Stimulated activated CD4-positive, alpha-beta T cell treated with anti-CD3 and anti-CD28 coated beads, TNF-alpha, amount 100 ng/mL, for 1 hour (primary cell): ENCODE measurements at places on chromosomes 5 and 9.

DNA sequence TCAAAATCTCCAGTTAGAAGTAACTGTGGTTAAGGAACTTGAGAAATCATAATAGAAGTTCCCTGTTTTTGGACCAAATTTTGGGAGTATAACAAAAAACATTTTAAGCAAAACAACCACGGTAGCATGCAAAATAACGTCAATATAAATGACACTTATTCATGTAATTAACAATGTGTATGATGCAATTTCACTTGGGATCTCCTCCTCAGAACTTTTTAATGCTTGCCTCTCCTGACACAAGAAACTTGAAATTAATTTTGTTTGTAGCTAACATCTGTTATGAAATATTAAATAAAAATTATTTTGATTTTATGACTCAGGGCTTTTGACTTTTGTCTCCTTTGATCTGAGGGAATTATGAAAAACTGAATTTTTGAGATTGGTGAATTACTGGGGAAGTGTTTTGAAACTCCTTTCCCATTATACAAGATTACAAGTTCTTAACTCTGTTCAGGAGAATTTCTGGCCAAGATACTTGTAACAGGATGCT is 149.7 kb downstream of the ATP10B start:
- DNase-seq = no peak

- no peak for DNase-seq
These were observed 17.4 kb downstream of the LMNB1 start for GRCh38 chr5:126794157-126794828.

DNA sequence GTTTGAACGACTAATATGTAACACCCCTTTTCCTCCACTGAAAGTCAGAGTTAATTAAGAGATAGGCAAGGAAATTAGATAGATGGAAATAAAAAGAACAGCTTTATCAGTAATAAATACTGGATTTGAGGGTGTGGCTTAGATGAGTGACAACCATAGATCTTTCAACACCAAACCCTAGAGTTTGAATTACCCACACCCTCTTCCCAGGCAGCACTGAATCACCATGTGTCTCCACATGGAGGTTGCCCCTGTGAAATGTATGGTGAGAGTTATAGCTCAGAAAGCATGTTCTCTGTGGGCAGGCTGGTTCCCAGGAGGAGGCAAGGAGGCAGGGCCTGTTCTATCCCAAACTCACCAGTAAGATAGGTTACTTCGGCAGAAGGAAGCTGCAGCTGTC is 69.7 kb downstream of the TMEM174 start:
- no peak for DNase-seq

GRCh38 chr5:149024477-149024876 is 38.4 kb downstream of the SH3TC2 start:
- DNase-seq = no peak

GRCh38 chr9:96607971-96608370 is 11.7 kb downstream of the CDC14B start:
- no peak for DNase-seq

DNA sequence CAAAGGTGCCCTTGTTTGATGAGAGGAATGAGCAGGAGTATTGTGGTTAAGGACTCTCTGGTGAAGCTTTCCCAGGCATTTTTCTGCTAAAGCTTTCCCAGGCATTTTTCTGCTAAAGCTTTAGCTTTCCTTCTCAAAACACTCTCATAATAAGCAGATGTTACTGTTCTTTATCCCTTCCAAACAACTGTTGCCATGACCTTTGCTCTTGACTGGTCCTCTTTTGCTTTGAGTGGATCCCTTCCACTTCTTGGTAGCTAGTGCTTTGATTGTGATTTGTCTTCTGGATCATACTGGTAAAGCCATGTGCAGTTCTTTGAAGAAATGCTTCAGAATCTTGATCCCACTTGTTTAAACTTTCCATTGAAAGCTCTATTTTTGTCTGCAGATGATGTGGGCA is 85.8 kb downstream of the GPBP1 start:
- no peak for DNase-seq

DNA sequence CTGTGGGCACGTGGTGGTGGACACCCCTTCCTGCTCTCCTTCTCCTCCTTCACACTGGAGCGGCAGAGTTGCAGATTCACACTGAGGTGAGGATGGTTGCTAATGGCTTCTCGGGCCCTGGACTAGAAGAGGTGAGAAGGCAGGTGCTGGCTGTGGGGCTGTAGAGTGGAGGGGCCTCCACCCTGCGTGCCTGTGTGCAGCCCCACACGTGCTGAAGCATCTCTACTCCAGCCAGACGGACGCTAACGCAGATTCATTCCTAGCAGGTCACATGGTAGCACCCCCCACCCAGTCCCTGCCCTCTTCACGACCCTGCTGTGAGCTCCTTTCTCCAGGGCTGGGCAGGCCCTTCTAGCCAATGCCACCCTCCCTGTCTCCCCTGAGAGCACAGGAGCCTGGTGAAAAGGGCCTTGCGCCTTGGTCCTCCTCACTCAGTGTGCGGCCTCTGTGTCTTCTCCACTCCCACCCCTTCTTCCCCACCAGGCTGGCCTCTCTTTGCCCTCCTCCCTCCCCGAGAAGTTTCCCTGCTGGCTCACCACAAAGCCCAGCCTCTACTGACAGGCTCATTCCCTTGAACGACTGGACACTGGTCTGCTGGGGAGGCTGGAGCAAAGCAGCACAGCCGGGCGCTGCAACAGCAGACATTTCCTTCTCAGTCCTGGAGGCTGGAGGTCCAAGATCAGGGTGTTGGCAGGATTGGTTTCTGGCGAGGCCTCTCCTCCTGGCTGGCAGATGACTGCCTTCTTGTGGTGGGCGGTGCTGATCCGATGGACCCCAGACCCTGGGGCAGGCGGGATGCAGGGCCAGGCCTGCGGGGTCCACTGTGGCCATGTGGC is 14.2 kb downstream of the CACNA1B start:
- DNase-seq = no peak

GRCh38 chr9:5698004-5698403 is 69.1 kb downstream of the RIC1 start:
- DNase-seq = no peak

DNA sequence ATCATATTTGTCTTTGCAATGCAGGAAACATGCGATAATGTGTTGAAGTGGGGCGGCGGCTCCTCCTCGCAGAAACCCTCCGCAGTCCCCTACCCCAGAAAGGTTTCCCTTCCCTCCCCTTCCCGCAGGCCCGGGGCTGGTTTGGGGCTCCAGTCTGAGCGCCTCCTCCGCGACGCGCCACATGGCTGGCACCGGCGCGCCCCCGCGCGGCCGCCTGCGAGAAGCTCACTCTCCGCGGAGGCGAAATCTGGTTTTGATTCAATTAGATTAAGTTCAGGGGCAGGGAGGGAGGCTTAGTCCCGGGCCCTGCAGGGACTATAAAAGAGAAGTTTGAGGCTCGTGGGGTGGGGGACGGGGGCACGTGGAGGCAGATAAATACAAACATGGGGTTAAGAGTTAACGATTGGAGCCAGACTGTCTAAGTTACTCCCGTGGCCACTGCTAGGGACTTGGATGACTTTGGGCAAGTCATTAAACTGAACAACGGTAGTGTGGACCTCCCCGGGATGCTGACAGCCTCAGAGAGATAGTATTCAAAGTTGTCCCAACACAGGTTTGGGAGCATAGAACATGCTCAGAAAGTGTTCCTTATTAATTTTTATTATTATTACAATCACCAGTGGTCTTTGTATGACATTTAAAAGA is 69.4 kb downstream of the MSX2 start:
- DNase-seq = peak; percentile 3

- no peak for DNase-seq
These were observed 265.8 kb downstream of the ADAMTSL1 start for GRCh38 chr9:18739641-18740318.

DNA sequence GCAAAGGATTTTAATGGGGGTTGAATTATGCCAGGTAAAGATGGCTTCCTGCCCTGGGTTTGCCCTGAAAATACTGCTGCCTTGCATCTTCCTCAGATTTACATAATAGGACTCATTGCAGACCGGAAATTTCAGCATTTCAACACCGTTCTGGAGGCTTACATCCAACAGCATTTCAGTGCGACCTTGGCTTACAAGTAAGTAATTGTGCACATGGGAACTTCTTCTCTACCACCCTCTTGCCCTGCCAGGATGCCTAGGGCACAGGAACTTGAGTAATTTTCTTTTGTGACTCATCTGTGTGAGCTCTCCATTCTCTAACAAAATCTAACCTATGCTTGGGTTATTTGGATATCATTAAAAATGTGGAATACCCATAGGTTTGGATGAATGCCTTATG is 80.2 kb downstream of the DOCK2 start:
- DNase-seq = no peak

GRCh38 chr9:3946840-3947587 is 352.9 kb downstream of the GLIS3 start:
- no peak for DNase-seq

- DNase-seq = no peak
These were observed 246.8 kb downstream of the SAXO1 start for GRCh38 chr9:18786196-18786595.

- DNase-seq = no peak
These were observed 229.1 kb downstream of the PSAT1 start for GRCh38 chr9:78525986-78526560.

DNA sequence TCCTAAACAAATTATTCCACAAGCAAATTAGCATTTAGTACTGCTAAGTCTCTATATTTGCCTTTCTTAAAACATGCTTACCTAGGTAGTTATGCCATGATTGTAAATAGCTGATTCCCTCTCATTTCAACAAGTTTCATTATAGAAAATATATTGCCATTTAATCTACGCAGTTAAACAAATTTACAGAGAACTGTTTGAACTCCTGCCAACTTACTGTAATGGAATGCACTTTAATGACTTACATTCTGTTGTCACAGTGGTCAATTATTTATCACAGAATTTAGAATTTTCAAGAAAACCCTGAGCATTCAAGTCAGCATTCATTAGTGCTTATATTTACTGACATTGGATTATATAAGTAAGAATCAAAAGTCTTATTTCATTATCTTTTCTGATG is 19.6 kb downstream of the SLC38A9 start:
- DNase-seq = no peak

- DNase-seq = no peak
These were observed 13.9 kb upstream of the OSMR start for GRCh38 chr5:38831909-38832308.

- DNase-seq = no peak
These were observed 126.1 kb upstream of the PAPPA start for GRCh38 chr9:116027511-116027910.

DNA sequence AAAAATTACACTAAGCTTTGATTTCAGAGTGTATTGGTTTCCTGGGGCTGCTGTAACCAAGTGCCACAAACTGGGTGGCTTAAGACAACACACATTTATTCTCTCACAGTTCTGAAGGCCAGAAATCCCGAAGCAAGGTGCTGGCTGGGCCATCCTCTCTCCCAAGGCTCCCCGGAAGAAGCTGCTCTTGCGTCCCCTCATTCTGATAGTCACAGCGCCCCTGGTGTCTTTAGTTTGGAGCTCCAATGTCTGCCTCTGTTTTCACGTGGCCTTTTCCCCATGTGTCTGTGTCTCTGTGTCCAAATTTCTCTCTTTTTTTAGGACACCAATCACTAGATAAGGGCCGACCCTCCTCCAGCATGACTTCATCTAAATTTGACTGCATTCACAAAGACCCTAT is 56.7 kb downstream of the ROPN1L start:
- no peak for DNase-seq

DNA sequence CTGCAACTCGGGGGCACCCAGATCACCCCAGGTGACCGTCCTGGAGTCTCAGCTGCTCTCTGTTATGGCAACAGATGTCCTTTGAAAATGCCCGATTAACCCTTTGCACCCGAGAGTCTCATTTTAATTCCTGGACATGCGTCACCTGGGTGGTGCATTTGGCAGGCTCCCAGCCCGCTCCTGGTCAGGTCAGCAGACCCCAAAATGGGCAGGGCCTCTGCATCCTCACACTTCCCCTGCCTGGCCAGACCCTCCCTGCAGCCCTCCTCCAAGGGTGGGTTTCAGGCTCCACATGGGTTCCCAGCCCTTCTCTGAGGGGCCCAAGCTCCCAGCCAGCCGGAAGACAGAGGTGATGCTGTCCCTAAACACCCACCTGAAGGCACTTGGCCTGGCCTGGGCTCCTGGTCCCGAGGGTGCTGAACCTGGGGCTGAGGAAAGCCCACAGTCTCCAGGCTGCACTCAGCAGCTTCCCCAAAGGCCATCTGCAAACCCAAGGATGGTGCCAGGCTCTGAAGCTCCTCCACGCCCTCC is 69.4 kb downstream of the PSMB7 start:
- DNase-seq = no peak

- no peak for DNase-seq
These were observed 115.0 kb downstream of the SCAMP1 start for GRCh38 chr5:78475370-78475769.
